ENCODE measurements at places on chromosomes 12 and 14.

- DNase-seq, result no peak
These were observed 59.7 kb downstream of the DAO start for GRCh38 chr12:108939594-108939993.

DNA sequence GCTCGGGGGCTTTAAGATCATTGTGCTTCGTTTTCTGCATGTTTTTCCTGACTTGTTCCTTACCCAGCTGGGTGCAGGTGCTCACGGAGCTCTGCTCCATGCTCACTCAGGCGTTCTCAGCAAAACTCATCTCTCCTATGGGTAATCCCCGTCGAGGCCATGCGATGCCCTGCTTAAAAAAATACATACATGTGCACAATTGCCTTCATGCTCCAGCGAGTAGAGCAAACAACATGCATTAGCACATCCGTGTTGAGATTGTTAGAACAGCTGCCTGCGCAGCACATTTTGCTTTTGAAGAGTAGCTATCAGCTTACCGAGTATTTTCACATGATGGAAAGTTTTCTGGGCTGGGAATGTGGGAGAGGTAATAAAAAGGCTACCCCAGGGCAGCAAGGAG is 16.2 kb downstream of the AACS start:
- no peak for DNase-seq

- no peak for DNase-seq
These were observed 1.6 kb upstream of the MANSC4 start for GRCh38 chr12:27781680-27782079.

GRCh38 chr12:38391007-38391406 is 74.4 kb downstream of the ALG10B start:
- DNase-seq, result no peak

- DNase-seq, result no peak
These were observed 279.6 kb upstream of the CCDC196 start for GRCh38 chr14:66206554-66206953.

GRCh38 chr14:76877871-76878270 is 51.7 kb downstream of the LRRC74A start:
- no peak for DNase-seq

DNA sequence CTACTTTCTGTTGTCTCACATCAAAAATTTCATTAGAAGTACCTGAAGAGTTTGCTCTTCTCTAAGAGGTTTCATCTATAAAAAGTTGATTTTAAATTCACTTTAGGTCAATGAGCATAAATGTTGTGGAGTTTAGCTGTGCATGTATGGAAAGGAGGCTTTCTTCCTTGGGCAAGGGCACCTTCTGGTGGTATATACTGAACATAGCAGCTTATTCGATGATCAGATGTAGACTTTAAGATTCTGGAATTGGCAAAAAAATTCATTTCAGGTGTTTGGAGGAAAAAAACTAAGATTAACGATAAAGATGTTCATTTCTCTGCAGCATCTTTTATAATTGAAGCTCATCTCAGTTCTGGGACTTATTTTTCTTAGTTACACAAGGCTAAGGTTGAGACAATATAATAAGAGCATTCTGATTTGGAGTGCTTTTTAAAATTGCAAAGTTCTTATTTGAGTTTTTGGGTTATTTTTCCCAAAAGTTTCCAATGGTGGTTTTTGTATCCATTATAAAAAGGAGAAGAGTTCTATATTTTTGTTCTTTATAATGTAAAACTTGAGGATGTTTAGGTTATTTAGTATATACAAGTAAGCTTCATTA is 46.8 kb downstream of the TMEM117 start:
- DNase-seq, result no peak

DNA sequence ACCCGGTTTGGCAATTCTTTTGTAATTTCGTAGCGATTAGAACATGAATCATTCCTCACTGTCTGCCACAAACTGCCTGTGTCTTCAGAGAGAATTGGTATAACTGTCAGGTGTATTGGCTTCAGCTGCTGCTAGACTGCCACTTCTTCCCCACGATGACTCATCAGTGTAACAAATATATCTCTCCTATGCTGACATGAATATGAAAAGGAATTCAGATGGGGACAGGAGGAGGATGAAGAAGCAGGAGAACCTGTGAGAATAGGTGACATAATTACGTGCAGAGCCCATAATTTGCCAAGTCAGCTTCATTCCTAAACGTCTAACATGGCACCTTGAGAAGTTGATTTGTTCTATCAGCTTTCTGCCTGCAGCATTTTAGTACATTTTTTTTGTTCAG is 64.9 kb downstream of the FRMD6 start:
- DNase-seq, result no peak

- DNase-seq, result no peak
These were observed 10.4 kb upstream of the TMEM260 start for GRCh38 chr14:56569174-56569573.

- no peak for DNase-seq
These were observed 141.3 kb upstream of the HIF1A start for GRCh38 chr14:61553730-61554641.

DNA sequence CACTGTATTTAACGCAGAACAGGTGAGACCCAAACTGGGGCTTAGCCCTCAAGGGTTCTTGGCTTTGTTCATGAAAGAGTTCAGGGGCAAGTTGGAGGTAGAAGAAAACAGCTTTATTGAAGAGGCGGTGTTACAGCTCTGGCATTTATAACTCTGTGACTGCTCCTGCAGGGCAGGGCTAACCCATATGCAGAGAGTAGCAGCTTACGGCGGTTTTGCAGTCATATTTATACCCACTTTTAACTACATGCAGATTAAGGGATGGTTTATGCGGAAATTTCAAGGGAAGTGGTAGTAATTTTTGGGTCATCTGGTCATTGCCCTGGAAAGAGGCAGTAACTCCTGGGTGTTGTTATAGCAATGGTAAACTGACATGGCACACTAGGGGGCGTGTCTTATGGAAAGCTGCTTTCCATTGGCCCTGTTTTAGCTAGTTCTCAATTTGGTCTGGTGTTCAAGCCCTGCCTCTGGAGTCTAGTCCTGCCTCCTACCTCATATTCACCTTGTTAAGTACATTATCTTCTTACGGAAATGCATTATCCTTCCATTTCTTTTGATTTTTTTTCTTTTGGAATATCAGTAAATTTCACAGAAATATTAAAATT is 1.8 kb upstream of the IAPP start:
- DNase-seq, result no peak

- DNase-seq, result no peak
These were observed 4.6 kb upstream of the SLCO1B3 start for GRCh38 chr12:20805921-20806320.

GRCh38 chr14:77026166-77026929 is 2.2 kb downstream of the IRF2BPL start:
- no peak for DNase-seq

GRCh38 chr12:85923767-85924331 is 49.8 kb downstream of the NTS start:
- no peak for DNase-seq

DNA sequence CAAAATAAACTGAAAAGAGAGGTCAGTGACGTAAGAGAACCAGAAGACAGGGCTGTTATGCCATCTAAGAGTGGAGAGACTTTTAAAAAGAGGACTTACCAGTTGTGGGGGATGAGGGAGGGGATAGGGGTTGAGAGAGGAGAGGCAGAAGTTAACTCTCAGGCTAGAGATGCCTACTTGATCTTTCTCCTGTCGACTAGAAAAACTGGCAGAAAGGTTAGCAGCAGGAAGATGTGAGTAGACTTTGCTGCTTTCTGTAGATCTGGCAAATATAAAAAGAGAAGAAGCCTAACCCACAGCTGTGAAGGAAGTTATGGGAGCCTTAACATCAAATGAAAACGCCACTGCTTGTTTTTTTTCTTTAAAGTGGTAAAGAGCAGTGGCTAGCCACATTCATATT is 10.7 kb downstream of the CREBL2 start:
- DNase-seq, result no peak
